A172 (cell line): ENCODE measurements at places on chromosomes 16 and 17.

- no peak for DNase-seq
Measured at GRCh38 chr16:68519225-68519745, 19.8 kb upstream of the ZFP90 start.

GRCh38 chr17:372157-373152 lies 19.8 kb upstream of the RPH3AL start:
- DNase-seq, result no peak

GRCh38 chr16:52912565-52913173 lies 140.0 kb downstream of the CHD9NB start:
- DNase-seq, result peak; percentile 51

- peak; percentile 65 for DNase-seq
Measured at GRCh38 chr16:29729116-29729521, 16.7 kb downstream of the C16orf54 start.

DNA sequence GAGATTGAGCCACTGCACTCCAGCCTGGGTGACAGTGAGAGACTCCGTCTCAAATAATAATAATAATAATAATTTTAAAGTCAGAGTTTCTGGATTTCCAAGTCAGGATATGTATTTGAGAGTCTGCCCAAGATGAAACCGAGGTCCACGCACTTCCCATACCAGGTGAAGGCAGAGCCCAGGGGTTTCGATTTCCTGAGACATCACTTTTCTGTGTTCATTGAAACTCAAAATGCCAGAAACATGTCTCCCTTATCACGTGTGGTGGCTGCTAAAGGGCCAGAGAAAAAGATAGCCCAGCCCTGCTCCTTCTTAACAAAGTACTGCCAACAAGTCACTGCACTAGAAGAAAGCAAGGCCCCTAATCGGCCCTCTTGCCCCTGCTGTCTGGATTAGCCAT lies 9.8 kb upstream of the RNF157 start:
- DNase-seq, result no peak

DNA sequence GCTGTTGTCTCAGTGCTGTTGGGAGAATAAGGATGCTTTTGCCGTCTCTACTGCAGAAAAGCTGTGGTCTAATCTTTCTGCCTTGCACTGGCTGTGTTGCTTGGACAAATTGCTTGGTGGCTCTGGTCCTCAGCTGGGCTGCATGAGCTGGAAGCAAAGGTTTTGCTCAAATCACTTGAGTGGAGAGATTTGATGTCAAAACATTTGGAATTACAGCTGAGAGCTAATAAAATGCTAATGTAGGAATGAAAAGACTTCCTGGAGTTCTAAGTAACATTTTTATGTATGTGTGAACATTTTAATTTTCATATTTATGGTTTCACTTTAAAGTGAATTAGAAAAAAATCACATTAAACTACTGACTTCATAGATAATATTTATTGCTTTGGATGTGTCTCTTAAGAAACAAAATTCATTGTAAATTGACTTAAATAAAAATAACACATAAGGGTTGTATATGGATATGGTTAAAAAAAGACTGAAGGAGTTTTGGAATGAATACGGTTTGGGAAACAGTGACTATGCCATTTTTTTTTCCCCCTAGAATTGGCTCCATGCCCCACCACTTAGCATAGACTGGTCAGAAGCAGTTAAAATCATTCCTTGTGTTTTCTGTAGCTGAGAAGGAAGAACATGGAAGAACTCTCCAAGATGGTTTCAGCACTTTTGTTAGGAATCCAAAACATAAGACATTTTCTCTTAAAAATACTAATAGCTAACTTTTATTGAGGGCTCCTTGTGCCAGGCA lies 39.2 kb upstream of the FAM20A start:
- no peak for DNase-seq

DNA sequence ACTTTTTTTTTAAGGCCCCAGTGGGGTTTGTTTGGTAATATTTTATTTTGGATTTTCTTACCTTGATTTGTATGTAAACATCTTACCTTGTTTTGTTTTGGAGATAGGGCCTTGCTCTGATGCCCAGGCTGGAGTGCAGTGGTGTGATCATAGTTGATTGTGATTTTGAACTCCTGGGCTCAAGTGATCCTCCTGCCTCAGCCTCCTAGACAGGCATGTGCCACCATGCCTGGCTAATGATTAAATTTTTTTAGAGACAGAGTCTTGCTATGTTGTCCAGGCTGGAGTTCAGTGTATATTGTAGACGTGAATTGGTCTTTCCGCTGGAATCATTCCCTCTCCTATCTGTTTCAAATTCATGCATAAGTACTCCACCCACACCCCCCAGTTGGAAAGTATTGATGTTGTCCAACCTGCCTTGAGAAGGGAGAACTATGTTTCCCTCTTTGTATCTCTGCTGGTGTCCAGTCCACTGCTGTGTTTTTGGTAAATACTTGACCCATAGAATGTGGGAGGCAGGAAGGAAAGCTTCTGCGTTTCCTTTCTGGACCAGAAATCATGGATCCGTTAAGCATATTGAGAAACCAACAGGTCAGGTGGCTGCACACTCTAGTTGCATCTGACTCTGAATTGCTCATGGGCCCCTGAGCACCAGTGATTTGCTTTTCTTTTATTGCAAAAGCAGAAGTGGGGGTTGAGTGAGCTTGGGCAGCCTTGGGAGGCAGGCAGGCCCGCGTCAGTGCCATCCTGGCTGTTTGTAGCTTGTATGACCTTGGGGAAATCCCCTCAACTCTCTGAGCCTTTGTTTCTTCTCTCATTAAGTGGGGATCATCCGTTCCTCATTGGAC lies 25.0 kb downstream of the RMI2 start:
- no peak for DNase-seq

DNA sequence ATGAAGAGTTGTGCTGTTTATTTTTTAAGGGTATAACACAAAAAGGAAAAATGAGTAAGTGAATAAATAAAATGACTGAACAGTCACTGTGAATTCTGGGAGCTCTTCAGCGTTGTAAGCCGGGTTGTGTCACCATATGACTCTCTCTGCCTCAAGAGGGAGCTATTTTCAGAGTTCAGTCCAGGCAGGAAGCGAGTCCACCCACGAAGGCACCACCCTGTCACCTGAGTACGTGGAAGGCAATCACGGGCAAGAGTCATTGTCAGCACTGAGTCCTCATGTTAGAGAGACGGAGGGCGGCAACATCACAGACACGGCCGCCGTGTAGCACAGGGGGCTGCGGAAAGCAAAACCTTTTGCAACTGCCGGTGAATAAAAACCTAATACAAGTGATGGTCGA lies 227.6 kb downstream of the UTP18 start:
- DNase-seq, result peak; percentile 38

DNA sequence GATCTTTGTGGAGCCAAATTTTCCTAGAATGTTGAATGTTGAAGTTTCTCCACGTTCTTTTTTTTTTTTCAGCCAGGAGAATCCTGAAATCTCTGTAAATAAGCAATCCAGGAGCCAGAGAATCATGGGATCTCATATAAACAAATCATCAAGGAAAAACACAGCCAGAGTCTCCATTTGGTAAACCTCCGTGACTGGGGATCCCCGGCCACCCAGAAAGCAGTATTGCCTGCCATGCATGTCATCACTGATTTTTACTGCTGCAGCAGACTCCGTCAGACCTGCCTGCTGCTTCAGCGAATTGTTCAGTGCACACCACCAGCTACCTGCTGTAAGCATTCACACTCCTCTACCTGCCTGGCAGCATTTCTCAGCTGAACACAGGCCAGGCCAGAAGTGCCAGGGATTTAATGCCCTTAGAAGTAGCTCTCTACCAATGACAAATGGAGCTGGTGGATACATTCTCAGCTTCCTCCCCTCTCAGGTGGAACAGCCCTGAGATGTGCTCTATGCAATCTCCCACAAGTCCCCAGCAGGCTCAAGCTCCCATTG lies 158.6 kb downstream of the CYLD start:
- no peak for DNase-seq

GRCh38 chr16:12354296-12354833 lies 377.8 kb downstream of the SNX29 start:
- no peak for DNase-seq

GRCh38 chr17:28405632-28406472 lies at the start of gene SLC46A1:
Gene SLC46A1, minus strand, starts transcription at chr17:28406212. Its CDS starts 98 bp downstream, at chr17:28406114.
- no peak for DNase-seq

GRCh38 chr16:27312580-27313421 lies 973 bp upstream of the IL4R start:
- no peak for DNase-seq

DNA sequence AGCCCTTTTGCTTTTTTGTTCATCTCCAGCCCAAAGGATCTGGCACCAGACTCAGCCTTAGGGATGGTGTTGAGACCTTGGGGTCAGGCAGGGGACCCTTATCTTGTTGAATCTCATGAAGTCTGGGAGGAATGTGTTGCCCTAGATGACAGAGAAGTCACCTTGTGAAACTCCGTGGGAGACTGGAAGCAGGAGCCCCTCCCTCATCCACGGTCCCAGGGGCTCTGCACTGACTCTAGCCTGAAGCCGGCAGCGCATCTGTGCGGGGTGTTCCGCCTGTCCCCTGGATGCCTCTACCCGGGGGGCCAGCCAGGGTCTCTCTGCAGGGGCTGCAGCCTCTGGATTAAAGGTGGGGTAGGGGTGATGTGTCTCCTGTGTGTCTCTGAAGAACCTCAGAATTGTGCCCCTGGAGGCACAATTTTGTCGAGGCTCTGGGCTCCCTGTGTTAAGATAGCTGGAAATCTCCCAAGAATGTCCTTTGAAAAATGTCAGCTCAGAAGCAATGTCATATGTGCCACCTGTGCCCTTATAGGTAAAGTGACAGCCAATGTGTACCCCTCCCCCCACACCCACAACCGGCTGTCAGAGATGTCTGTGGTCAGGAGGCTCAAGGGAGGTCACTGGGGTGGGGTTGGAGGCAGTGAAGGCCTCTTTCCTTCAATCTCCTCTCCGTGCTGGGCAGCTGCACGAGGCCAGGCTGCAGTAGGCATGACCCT lies 32.1 kb upstream of the CDC42EP4 start:
- DNase-seq, result peak; percentile 60

DNA sequence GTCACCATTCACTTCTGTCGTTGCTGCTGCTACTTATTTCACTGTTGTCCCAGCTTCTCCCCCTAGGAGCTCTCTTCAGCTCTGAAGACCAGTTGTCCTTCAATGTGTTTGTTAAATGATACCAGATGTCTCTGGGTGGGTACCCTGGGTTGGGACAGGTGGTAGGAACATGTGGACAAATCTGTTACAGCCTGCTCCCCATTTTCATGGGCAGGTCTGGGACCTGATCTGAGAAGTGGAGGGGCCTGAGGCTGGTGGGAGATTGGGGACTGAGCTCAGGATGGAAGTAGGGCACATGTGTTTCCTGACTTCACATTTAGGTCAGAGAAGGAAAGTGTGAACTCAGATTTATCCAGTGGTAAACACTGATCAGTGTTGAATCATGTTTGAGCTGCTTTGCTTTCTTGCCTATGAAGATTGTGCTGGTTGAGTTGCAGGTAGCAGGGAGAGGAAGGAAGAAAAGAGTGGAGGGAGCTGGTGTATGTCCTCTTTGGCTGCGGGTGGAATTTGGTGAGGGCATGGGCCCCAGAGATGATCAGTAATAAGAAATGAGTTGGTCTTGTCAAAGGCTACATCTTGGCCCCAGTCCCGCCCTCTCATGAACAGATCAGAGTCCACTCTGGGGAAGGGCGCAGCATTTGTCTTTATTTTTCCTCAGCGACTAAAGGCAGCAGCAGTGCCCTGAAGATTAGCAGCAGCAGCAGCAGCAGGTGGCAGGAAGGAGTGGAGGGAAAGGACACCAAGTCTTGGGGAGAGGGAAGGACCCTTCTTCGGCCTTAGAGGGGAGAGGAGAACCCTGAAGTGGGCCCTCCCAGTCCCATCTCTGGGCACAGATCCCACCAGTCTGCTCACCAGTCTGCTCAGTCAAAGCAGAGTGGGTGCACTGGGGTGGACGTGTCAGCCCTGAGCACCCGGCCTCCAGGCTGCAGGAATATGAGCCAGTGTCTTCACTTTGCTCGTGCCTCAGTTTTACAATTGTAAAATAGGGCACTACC lies 6.1 kb upstream of the EFTUD2 start:
- DNase-seq, result peak; percentile 36

DNA sequence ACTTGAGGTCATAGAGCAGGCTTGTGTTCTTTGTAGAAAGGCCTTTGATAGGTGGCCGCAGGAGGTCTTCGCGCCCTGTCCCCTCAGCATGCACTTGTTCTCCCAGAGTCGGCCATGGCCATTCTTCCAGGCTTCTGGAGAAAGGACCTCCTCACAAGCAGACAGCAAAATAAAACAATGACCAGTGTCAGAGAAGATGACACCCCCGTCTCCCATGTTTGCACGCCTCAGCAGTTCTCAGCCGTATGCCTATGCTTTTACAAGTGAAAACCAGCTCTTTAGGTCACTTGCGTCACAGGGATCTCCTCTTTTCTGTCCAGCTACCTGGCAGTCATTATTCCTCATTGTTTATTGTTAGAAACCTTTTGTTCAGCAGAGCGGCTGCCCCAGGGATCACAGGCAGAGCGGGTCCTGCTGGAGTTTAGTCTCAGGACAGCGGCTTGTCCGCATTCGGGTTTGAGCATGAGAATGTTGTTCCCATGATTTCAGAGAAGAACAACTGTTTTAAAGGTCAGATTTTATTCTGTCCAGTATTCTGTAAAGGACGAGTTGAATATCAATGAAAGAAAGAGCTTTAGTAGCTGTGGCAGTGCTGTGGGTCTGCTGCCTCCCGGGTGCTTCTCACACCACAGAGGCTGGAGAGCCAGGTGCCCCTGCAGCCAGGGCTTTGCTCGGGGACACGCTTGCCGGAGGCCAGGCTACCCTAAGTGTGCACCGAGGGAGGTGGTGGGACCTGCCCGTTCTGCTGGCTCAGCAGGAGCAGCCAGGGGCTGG lies 123.9 kb downstream of the RPTOR start:
- no peak for DNase-seq

- DNase-seq, result no peak
Measured at GRCh38 chr17:10121971-10122707, 76.3 kb downstream of the GAS7 start.
